ENCODE measurements at places on chromosomes 11 and 22.

GRCh38 chr11:94586978-94587377 is 19.8 kb downstream of the PIWIL4 start:
- DNase-seq = no peak

DNA sequence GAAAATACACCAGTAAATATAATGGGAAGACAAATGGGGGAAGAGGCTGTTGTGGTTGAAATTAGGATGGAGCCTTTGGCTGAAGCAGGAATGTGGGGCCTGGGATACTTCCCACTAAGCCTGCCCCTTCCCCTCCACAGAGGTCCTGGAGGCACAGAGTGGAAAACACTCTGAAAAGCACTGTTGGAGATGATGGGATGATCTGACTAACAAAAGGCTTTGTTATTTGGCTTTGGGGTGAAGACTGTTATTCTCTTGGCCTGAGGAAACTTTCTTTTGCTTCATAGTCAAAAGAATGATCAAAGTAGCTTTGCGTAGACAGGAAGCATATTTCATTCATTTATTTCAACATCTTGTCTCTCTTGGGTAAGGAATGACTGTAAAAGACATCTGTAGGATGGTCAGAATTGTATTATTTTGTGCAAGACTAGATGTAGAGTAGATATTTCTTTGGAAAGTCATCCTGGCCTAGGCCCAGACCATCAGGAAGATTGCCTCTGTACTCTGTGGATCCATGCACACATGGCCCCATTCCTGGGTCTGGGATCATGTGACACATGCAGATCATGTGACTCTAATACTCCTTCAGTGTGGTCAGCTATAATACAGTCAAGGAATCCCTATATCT is 111.4 kb downstream of the SPON1 start:
- DNase-seq = no peak

GRCh38 chr11:84188521-84188920 is 902.4 kb upstream of the CCDC90B start:
- no peak for DNase-seq

DNA sequence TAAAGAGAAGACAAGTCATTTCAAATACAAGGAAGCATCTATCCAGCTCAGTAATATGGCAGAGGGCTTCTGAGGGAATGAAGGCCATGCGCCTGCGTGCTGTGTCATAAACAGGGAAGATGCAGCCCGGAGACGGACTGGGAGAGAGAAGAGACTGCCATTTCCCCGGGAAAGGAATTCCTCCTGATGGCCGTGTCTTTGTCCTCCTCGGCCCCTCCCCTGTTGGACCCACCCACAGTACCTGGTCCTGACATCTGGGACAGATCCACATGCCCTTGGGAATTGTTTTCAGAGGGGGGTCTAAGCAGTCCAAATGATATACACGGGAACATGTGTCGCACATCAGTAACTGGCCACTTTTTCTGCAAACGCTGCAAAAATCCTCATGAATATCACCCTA is 15.5 kb downstream of the LARGE2 start:
- DNase-seq = no peak

DNA sequence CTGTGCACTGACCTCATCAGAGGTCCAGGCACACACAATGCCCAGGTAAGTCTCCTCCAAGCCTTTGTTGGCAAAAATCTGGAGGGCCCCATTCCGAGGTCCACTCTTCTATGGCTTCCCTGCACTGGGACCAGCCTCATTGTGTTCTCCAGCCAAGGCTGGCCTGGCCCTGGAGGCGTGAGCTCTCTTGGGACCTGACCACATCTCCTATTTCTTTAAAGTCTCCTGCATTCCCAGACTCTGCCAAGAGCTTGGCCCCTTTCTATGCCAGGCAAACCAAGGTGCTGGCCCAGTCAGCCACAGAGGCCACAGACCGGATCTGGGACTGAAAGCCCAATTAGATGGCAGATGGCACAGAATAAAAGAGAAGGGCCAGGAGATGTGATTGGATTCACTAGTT is 55.1 kb downstream of the C11orf58 start:
- no peak for DNase-seq

DNA sequence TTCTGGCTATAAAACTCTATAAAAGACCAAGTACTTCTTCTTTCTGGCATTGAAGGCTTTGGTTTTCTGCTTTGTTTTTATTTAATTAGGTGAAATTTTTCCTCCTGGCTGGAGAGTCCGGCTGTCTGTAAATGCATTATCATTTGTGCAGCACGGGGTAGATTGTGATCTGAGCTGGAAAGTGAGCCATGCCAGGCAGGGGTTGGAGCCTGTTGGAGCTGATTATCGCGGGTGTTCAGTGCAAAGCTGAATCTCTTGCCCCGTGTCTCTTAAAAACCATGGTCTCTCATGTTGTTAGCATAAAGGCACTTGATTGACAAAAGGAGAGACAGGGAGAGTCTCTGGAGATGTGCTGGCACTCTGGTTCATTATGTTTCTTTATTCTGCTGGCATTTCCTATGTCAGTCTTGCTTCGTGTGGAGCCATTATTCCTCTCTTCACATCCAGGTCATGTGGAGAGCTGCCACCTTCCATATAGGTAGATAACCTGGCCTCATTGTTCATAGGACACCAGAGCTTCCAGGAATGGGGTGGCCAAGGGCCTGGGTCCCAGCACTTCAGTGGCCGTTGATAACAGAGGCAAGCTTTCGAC is 75.2 kb downstream of the LDLRAD3 start:
- no peak for DNase-seq

DNA sequence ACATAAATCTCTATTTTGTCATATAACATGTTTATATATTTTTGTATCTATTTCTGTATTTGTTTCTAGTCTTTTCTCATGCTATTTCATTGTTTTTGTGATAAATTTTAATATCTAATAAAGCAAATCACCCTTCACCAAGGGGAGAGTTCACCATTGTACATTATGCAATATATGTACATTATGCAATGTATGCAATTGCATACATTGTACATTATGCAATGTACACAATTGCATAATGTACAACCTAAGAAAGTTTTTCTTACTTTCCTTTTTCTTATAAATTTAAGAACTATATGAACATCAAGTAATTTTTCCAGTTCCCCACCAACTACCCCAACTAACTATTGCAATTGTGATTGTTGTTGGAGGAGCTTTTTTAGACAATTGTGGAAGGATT is 44.1 kb upstream of the GLYATL2 start:
- DNase-seq = no peak

DNA sequence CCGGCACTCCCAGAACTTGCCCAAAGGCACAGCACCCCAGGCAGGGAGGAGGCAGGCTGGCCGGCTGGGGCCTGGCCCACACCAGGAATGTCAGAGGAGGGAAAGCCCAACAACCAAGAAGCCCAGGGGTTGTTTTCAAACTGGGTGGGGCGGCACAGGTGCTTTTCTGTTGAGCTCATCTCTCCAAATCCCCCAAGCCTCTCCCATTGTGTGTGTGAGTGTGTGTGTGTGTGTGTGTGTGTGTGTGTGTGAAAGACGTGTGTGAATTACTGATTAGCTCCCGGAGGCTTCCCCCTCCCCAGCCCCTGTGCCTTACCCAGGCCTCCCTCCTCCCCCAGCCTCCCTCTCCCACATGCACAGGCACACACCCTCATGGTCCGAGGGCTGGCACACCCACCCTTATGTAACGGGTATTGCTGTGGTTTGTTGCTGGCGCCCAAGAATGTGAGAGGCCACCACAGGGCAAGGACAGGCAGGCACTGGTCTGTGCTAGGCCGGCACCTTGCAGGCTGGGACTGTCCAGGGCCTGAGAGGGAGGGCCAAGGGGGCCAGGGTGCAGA is 15.9 kb downstream of the TRIM29 start:
- no peak for DNase-seq

- no peak for DNase-seq
These were observed 53.8 kb upstream of the ME3 start for GRCh38 chr11:86726118-86726753.

GRCh38 chr22:46963672-46964545 is 201.5 kb downstream of the TBC1D22A start:
- no peak for DNase-seq

- no peak for DNase-seq
These were observed 42.7 kb downstream of the LGR4 start for GRCh38 chr11:27429761-27430393.

DNA sequence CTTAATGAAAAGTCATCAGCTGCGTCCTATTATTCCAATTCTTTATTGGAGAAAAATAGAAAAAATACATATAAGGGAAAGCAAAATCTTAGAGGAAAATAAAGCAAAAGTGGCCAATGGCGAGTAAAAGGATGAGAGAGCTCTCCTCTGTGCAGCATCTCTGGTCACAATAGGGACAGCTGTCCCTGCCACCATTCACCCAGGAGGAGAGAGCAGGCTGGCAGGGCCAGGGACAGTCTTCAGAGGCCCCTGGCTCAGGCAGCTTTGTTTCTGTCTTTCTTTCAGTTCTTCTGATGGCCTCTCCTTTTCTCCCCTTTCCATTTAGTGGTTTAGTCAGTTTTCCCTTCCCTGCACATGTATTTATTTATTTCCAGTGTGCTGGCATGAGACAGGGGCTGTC is 941.3 kb downstream of the NTM start:
- no peak for DNase-seq

DNA sequence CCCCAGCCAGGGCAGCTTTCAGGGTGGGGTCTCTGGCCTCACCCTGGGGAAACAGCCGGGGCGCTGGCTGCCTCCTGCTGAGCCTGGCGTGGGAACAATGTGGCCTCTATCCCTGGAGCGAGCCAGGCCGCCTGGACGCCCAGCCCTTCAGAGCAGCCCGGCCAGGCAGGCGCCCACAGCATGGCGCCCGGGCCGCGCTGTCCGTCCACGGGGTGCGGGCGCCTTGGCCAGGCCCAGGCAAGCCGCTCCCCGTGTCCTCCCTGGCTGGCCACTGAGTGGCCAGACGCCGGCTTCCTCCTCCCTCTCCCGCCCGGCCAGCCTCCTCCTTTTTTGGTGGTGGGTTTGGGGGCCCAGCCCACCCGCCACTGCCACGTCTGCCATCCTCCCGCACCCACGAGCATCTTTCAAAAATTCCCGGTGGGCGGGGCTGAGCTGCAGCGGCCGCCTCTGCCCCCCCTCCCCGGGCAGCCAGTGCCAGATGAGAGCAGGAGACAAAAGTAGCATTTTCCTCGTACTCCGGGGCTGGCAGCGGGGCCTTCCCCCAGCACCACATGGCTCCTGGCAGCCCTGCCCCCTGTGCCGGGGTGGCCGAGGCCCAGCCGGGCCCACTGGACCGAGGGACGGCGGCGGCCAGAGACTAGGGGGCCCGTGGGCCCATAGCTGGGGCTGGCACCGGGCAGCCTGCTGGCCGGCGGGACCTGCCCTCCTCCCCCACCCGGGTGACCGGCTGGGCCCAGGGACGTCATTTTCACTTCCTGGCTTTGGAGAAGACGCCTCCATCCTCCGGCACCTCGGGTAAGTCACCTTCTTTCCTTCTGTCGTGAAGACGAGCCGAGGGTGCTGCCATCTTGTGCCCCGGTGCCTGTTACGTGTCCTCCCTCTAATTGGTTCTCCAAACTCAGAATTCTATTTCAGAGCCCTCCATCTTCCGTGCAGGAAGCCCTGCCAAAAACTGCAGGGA is 70.2 kb upstream of the PPARA start:
- DNase-seq = no peak

GRCh38 chr11:133835593-133836548 is 9.4 kb downstream of the SPATA19 start:
- DNase-seq = no peak

- DNase-seq = no peak
These were observed 16.7 kb downstream of the TMEM121B start for GRCh38 chr22:17104336-17104935.

DNA sequence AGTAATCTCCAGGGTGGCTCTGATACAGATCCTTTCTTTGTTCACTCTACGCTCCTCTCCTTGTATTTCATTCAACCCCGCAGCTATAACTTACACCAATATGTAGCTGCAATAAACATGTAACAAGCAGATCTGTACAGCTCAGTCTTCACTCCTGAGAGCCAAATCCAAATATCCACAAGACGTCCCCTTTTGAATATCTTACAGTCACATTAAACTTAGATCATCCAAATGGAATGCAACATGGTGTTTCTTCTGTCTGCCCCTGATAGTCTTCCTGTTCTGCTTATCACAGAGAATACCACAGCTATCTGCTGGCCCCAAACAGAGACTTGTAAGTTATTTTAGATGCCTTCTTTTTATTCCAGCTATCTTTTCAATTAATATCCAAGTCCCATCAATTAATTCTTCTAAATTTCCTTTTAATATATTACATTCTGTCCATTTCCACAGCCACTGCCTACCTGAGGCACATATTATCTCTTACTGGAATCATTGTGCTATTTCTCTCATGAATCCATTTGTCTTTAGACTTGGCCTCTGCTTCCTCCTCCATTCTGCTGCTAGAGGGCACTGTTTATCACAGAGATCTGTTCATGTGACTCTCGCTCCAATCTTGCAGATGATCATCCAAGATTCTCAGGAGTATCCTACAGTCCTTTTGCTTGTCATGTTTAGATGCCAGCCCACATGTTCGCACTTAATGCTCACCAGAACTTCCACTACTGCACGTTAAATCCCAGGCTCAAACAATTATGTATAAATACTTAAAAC is 908.6 kb downstream of the NTM start:
- peak; percentile 31 for DNase-seq

DNA sequence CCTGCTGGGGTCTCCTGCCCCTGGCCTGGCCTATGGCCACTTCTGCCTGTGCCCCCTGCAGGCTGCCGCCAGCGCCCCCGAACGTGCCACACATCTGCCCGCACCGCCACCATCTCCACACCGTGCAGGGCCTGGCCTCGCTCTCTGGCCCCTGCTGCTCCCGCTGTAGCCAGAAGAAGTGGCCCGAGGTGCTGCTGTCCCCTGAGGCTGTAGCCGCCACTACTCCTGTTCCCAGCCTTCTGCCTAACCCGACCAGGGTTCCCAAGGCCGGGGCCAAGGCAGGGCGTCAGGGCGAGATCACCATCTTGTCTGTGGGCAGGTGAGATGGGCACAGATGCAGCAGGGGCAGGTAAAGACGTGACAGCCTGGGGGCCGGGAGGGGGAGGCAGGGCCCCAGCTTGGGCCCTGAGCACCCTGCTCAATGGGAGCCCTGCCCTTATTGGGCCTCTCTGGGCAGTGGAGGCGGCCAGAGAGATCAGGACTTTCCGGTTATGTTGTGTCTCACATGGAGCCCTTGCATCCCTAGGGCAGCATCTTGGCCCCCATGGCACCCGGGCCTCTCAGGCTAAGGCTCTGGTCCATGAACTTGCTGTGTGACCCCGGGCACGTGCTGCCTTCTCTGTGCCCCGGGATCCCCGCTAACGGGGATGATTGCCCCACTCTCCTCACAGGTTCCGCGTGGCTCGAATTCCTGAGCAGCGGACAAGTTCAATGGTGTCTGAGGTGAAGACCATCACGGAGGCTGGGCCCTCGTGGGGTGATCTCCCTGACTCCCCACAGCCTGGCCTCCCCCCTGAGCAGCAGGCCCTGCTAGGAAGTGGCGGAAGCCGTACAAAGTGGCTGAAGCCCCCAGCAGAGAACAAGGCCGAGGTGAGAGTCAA is 18.5 kb downstream of the RELT start:
- no peak for DNase-seq

Measured in fibroblast of pulmonary artery (primary cell).